ENCODE measurements at places on chromosomes 3 and 15.
A peak's percentile ranks its signal among the peaks of the same experiment; 100 is the strongest.

DNA sequence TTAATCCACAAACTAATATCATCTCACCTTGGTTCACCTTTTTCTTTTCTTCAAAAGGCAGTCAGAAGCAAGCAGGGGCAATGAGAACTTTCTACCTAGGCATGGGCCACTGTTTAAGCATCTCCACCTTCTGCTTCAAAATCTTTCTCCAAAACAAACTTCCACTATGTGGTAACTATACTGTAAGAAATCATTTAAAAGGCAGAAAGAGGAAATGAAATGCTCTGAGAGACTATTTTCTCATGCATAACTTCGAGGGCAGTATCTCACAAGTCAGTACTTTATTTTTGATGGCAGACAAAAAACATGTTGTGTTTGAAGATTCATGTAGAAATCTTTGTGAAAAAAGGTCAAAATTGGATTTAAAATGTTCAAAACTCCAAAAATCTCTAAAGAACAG is 419.7 kb downstream of the ZBTB20 start:
- no peak for DNase-seq

- DNase-seq: peak; percentile 91
These were observed 47.3 kb downstream of the ITGA11 start for GRCh38 chr15:68384451-68385239.

DNA sequence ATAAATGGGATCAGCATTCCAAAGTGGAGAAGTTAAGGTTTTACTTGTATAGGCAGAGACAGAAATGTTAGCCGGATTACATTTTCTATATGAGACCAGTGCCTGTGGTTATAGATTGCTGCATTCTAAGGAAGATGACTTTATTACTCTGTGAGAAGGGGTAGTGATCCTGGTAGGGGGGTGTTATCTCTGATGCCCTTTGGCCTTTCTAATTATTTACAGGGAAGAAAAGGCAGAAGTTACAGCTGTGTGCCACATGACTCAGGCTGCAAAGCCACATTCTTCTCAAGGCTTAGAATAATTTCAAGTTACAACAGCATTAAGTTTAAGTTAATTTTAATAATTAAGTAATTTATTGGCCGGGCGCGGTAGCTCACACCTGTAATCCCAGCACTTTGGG is 2.2 kb upstream of the TMC3 start:
- DNase-seq: no peak

DNA sequence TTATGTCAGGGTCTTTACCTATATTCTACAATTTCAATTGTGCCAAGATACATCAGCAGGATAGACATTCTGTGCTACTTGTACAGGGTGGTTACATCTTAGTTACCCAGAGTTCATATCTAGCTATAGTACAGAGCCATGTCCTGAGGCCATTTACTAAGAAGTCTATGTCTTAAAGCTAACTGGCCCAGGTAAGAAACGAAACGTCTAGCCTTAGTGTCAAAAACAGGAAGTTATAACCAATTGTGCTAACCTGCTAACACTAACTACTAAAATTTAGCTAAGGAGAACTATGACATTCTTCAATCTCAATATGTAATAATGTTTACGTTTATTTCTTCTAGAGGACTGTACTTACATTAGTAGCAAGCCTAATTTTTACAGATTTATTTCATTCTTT is 717.2 kb upstream of the UBE2E2 start:
- no peak for DNase-seq

DNA sequence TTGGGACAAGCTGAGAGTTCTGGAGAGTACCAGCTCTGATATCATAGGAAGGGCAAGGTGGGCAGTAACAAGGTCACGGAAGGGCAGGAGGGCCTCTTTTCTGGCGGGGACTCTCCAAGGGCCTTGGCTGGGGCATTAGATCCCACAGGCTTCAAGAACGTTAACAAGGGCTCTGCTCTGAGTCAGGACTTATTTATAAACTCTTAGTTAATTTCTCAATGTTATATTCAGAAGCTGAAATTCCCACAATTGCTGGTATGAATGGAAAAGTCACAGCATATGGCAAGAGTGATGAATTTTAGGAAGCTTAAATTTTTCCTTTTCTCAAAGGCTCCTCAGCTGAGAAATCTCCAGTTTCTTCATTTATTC is 320.2 kb upstream of the TBC1D5 start:
- DNase-seq: peak; percentile 39

GRCh38 chr15:58520936-58521292 is 89.1 kb downstream of the LIPC start:
- no peak for DNase-seq

DNA sequence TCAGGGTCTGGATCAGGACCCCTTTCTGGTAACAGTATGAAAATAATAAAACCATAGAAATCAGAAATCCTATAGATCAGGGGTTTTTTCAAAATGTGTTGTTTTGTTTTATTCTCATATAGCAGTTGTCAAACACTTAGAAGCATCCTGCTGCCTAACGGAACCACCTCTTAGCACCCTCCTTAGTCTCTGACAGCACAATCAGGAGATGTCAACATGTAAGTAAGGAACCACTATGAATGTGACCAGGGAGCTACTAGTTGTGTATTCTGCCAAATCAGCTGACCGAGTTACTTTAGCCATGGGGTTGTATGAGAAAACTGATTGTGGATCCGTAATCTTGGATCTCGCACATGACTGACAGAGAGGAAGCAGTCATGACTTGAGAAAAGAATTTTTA is 22.2 kb downstream of the CCDC39 start:
- no peak for DNase-seq

DNA sequence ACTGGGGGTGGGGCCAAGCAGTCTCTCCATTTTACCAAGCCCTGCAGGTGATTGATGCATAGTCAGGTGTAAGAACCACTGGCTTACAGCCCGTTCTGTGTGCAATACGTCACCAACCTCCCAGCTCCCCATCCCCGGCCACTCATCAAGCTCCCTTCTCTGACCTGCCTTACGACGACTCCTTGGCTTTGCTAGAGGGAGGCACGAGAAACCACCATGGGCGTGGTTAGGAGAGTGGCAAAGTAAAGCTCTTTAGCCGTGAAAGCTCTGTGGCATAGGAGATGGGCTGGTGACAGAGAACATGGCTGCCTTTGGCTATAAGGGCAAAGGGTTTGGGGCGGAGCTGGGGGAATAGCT is 109.1 kb downstream of the BDH1 start:
- DNase-seq: no peak

- DNase-seq: no peak
These were observed 137.5 kb downstream of the ZNF385D start for GRCh38 chr3:21613372-21614070.

GRCh38 chr3:195812366-195812765 is 637 bp upstream of the MUC4 start:
- no peak for DNase-seq

DNA sequence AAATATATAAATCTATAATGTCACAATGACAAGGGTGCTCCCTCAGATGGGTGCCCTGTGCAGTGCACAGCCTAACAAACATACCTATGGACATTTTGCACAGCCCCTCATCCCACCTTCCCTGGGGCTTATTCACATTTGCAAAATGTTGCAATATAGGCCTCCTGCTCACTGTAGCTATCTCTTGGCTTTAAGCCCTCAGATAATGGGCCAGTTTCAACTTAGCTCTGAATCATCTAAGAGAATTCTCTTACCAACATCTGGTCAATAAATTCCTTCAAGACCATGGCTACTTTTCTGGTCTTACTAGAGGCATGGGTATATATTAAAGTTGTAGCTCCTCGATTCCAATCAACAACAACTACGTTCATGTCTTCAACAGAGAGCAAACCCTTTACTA is 17.9 kb downstream of the LIPH start:
- no peak for DNase-seq

GRCh38 chr3:94423578-94423977 is 360.7 kb downstream of the NSUN3 start:
- no peak for DNase-seq

DNA sequence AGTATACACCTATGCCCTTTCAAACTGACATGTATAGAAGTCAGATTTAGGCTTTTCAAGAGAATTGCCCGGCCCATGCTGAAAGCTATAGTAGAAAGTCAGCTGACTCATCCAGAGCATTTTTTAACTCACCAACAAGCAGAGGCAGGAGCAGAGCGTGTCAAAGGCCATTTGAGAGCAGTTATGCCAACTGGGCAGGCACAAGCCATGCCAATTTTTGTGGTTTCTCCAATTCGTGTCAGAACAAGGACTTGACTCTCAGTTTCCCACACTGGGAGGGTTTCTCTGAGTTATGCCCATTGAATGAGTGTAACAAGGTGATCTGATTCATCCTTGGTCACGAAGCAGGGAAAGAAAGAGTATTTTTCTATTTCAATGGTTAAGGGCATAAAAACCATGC is 403.3 kb upstream of the THBS1 start:
- no peak for DNase-seq

DNA sequence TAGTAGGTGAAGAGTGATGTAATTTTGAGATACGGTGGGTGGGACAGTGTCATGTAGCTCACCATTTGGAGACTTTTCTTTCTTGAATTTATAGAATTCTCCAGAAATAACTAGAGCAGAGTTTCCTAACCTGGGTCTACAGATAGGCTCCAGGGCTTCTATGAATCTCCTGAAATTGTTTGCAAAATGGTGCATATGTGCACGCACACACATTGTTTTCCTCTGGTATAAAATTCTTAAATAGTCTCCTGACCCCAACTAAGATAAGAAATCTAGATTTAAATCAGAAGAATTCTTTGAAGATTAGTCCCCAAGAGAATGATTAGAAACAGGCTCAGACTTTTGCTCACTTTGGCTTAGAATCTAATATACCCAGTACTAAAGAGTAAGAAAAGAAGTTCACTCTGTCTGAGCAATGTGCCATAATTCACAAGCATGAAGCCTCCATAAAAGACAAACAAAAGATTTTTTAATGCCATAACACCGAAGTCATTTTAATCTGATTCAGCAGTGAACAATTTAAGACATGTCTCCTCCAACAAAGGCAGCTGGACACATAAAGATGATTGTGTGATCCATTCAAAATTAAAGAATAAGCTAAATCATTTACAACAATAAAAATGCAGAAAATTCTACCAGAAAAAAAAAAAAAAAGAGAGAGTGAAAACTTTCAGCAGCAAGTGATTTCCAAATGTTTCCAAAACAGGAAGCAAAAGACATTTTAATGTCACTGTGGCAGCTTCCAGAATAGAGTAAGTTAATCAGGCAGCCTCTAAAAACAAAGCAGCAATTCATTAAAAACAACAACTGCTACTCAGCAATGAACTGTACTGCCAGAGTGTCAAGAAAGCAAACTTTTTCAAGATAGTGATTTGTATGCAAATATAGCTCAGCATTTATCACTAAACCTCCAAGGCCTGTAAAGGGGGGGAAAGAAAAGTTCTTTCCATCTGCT is 975.5 kb upstream of the CFAP20DC start:
- DNase-seq: peak; percentile 27

GRCh38 chr3:150737874-150738679 is 24.9 kb downstream of the SIAH2 start:
- peak; percentile 42 for DNase-seq

- DNase-seq: no peak
These were observed 212.9 kb upstream of the CMC1 start for GRCh38 chr3:28028554-28028953.

GRCh38 chr3:146471012-146471411 is 1.7 kb upstream of the PLSCR2 start:
- DNase-seq: no peak

GRCh38 chr15:64274341-64274950 is 81.5 kb downstream of the CSNK1G1 start:
- DNase-seq: no peak

- no peak for DNase-seq
These were observed 577.4 kb downstream of the TBL1XR1 start for GRCh38 chr3:176619833-176620232.

- DNase-seq: peak; percentile 94
These were observed 99.4 kb downstream of the FBLN2 start for GRCh38 chr3:13648060-13649001.

- no peak for DNase-seq
These were observed 215.7 kb downstream of the STT3B start for GRCh38 chr3:31748281-31748932.

GRCh38 chr3:55367384-55367783 is 119.7 kb downstream of the WNT5A start:
- no peak for DNase-seq

- peak; percentile 16 for DNase-seq
These were observed 133.8 kb downstream of the GMNC start for GRCh38 chr3:190728574-190729246.

- no peak for DNase-seq
These were observed 394.1 kb downstream of the OCA2 start for GRCh38 chr15:27705056-27705455.

DNA sequence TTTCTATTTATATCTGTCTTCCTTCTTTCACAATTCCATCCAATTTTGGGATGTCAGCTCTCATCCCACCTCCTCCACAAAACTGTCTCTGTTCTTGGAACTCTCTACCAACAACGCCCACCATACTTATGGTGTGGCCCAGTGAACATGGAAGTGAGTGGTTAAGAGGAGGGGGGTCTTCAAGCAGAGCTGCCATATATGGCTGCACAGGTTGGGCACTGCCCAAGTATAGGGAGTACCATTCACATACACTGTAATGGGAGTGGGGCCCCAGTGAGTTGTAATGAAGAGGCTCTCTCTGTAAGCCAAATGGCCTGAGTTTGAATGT is 7.9 kb upstream of the CAMK1 start:
- no peak for DNase-seq

GRCh38 chr3:186452517-186452916 is 90.5 kb upstream of the DGKG start:
- peak; percentile 60 for DNase-seq

GRCh38 chr3:174099724-174100123 is 702.2 kb downstream of the NLGN1 start:
- no peak for DNase-seq

DNA sequence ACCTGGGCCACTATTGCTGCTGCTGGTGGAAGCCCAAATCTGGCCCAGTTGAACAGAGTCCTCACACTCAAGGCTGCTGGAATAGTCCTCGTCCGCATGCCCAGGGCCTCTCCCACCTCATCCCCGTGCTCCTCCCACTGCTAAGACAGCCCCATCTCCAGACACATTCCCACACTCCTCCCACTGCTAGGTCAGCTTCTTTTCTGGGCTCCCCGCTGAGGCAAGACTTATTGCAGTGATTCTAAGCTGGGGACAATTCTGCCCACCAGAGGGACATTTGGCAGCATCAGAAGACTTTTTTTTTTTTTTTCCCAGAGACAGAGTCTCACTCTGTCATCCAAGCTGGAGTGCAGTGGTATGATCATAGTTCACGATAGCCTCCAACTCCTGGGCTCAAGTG is 35.1 kb downstream of the POC1A start:
- no peak for DNase-seq

- DNase-seq: no peak
These were observed 296.9 kb downstream of the NTRK3 start for GRCh38 chr15:87959662-87960061.

DNA sequence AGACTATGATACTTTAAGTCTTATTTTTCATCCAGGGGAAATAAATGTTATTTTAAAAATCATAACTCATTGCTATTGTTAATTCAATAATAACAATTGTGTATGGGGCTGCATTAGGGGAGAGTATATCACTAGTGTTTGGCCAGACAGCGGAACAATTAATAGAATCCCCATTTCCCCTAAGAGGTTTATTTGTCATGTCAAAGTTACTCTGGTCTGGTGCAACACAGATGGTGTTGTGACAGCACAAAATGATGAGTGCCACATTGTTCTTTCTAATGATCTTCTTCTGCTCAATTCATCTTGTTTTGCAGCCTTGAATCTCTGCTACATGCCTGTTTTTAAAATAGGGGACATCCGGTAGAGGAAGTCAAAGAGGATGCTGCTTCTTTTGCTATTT is 351.6 kb downstream of the NSUN3 start:
- no peak for DNase-seq

All from AG20443 (cell line).